Right atrium auricular region (tissue), 2 donors: ENCODE measurements at places on chromosomes 12 and 14.

GRCh38 chr12:10186299-10186698 lies 7.5 kb downstream of the TMEM52B start:
- peak; percentile 66 for DNase-seq

- DNase-seq: no peak
These were observed 92.0 kb downstream of the ITPR2 start for GRCh38 chr12:26740991-26741390.

DNA sequence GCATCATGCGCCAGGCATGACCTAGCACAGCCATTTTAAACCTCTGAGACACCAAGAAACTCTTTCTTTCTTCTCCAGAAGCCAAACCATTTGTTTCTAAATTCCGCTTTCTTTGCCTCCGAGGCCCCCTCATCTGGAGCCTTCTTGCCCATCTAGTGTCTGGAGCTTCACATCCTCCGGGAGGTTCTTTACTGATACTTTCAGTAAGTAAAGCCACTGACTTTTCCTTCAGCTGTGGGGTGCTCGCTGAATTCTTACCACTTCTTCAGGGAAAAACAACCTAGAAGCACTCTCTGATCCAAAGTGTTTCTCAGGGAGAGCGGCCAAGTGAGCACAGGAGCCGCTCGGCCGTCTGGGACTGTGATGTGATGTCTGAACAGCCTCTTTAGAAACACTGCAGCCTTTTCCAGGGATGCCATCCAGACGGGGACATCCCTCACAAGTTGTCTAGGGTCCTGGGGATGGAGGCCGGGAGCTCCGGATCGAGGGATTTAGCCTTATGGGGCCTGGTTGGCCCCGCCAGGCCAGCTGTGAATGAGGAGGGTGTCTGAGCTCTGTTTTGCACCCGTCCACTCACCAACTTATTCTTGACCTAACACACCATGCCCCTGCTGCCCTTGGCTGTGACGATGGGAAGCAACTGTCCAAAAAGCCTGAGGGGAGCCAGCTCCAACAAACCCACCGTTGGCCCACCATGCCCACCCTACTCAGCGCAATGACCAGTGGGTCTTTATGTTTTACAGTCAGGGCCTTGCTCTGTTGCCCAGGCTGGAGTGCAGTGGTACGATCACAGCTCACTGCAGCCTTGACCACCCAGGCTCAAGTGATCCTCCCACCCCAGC lies 160.6 kb downstream of the ZFP36L1 start:
- no peak for DNase-seq

- no peak for DNase-seq
These were observed 4.8 kb downstream of the TMEM229B start for GRCh38 chr14:67483579-67484285.

- no peak for DNase-seq
These were observed 32.1 kb upstream of the HECTD1 start for GRCh38 chr14:31239741-31240140.

- DNase-seq: no peak
These were observed at the start of the genes FOXA1 and TTC6 for GRCh38 chr14:37594971-37595808. Gene FOXA1, minus strand, starts transcription at chr14:37595249. Its CDS starts 277 bp downstream, at chr14:37594972. Gene TTC6, plus strand, starts transcription at chr14:37595629. Its CDS starts 26,436 bp downstream, at chr14:37622065.

DNA sequence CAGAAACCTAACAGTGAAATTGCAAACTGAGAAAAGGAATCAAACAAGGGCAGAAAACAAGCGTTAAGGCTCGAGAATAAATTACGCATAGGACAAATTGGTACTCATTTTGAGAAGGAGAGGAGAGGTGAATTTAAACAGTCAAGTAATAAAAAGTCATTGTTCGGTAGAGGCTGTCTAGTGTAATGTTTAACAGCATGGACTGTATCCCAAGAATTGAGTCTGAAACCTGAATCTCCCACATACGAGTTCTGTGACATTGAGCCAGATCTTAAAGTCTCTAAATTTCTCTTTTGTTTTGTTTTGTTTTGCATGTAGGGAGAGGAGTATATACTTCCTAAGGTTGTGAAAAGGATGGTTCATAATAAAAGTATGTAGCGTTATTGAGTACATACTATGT lies 216.5 kb upstream of the BTG1 start:
- no peak for DNase-seq

DNA sequence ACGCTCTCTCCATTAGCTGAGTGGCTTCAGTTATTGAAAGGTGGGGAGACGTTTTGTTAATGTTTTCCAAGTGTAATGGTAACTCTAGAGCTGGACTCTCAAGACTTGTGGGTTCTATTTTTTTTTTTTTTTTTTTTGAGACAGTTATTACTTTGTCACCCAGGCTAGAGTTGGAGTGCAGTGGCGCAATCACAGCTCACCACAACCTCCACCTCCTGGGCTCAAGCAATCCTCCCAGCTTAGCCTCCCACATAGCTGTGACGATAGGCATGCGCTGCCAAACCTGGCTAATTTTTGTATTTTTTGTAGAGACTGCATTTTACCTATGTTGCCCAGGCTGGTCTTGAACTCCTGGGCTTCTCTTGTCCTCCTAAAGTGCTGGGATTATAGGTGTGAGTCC lies 26.2 kb downstream of the ATF1 start:
- DNase-seq: no peak
